Activated CD8-positive, alpha-beta memory T cell treated with anti-CD3 and anti-CD28 coated beads for 24 hours (primary cell): ENCODE measurements at places on chromosomes 3 and 15.

- DNase-seq: no peak
These were observed 105.3 kb upstream of the ACP3 start for GRCh38 chr3:132211896-132212295.

GRCh38 chr15:31275331-31276262, 51.0 kb upstream of the KLF13 start:
- DNase-seq: peak; percentile 50

- no peak for DNase-seq
These were observed 297.1 kb downstream of the NSUN3 start for GRCh38 chr3:94359996-94360395.

DNA sequence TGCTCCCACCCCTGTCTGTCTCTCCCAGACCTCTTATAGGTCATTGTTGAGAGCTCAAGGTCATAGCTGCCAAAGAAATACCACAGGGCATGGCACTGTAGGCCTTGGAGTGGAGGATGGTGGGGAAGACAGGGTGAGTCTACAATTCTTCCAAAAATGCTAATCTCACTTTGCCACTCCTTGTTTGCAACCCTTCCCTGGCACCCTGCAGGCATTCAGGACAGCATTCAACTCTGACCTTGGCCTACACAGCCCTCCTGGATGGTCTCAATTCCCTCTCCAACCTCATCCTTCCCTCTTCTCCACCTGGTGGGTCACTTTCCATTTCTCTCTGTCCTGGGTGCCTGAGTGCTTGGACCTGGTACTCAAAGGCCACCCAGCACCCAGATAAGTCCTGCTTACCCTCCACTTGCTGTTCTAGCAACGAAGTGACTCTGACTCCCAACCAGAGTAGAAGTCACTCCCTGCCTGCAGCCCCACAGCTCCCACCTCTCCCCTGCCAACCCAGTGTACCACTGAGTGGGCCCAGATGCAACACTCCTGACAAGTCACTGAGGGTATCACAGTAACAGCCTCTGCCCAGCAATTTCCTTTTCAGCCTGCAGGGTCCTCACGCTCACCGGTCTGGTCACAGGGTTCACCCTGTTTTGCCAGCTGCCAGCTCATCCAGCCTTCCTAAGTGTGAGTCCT, 36.6 kb downstream of the AMOTL2 start:
- no peak for DNase-seq

DNA sequence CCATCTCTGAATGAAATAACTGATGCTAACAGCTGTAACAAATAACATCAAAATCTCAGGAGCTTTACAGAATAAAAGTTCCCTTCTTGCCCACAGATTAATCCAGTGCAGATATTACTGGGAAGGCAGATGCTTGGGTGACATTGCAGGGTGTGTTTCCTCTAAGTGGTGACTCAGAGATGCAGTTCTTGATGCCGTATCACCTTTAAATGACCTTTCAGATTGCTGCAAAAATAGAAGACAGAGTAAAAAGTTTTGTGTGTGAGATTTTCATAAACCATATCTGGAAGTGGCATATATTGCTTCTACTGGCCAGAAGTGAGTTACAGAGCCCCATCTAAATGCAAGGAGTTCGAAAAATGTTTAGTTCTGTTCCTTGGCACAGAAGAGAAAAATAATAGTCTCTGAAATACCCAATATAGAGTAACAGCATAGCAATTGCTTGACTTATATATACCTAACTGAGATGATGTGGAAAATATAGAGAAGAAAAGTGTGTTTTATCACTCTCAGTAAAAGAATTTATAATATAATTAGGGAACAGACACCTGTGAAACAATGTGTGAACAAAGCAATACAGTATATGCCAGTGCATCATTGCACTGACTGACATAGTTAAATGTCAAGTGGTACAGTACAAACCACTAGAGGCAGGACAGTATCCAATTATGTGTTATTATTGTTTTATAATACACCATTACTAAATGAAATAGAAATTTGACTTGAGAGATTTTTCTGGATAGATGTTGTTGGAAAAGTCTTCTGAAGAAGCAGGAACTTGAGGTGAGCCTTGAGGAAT, 430.7 kb upstream of the CBLB start:
- no peak for DNase-seq
